Stomach (tissue), 19 donors: ENCODE measurements at places on chromosomes 1 and 21. TPM values are rescaled to one million over a fixed set of nuclear protein-coding genes. Genes with fewer than 3 reads are reported as not detected.

The SIK1 gene
- total RNA-seq = 54.8 TPM

The C8A gene
- not detected for total RNA-seq

The GCLM gene
- total RNA-seq = 14.0 TPM

The SLC22A15 gene
- 9.4 TPM for total RNA-seq

The SETSIP gene
- not detected for total RNA-seq

The LENEP gene
- total RNA-seq = 11.6 TPM

The ATP5PF gene
- 106 TPM for total RNA-seq

The LCE6A gene
- not detected for total RNA-seq

The CRB1 gene
- not detected for total RNA-seq

The MTARC1 gene
- total RNA-seq = 9.8 TPM

The ADAM30 gene
- total RNA-seq = not detected

The S100A8 gene
- 16.8 TPM for total RNA-seq

The CYP4Z1 gene
- 5.5 TPM for total RNA-seq

The CHIA gene
- 8.1 TPM for total RNA-seq

The CYP4X1 gene
- total RNA-seq = 0.29 TPM

The SPATA45 gene
- total RNA-seq = not detected

The NPR1 gene
- total RNA-seq = 6.5 TPM

The CRABP2 gene
- total RNA-seq = not detected

The WDR26 gene
- total RNA-seq = 20.4 TPM

The ADCY10 gene
- total RNA-seq = not detected

The FMO2 gene
- total RNA-seq = 47.3 TPM

The NUDT4B gene
- total RNA-seq = not detected

The RO60 gene
- total RNA-seq = 34.2 TPM

The ARMH1 gene
- not detected for total RNA-seq

The DCST1 gene
- not detected for total RNA-seq

The FAM229A gene
- total RNA-seq = 10.1 TPM

The SELL gene
- total RNA-seq = 2.9 TPM

The FRRS1 gene
- total RNA-seq = 14.9 TPM

The RCSD1 gene
- 8.2 TPM for total RNA-seq

The PUSL1 gene
- total RNA-seq = 54.5 TPM

The EFNA1 gene
- 12.2 TPM for total RNA-seq

The EVI5 gene
- 200 TPM for total RNA-seq

The SYNC gene
- 12.3 TPM for total RNA-seq
